SK-N-DZ (cell line): ENCODE measurements at places on chromosomes 2 and 18.

DNA sequence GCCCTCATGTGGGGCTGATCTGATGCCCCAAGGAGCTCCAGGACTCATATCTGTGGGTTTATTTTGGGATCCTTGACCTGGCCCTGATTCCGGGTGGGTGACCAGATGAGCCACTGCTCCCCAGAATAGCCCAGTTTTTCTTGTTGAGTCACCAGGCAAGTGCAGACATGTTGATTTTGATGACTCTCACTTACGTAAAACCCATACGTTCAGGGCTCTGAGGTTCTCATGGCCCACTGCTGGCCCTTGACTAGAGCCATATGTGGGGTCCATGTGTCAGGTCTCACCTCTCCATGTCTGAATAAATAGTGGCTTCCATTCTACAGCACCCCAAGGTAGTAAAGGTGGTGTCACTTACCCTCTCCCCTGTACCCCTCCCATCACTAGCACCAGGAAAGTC, 41.9 kb downstream of the CDC42EP3 start:
- no peak for DNase-seq

DNA sequence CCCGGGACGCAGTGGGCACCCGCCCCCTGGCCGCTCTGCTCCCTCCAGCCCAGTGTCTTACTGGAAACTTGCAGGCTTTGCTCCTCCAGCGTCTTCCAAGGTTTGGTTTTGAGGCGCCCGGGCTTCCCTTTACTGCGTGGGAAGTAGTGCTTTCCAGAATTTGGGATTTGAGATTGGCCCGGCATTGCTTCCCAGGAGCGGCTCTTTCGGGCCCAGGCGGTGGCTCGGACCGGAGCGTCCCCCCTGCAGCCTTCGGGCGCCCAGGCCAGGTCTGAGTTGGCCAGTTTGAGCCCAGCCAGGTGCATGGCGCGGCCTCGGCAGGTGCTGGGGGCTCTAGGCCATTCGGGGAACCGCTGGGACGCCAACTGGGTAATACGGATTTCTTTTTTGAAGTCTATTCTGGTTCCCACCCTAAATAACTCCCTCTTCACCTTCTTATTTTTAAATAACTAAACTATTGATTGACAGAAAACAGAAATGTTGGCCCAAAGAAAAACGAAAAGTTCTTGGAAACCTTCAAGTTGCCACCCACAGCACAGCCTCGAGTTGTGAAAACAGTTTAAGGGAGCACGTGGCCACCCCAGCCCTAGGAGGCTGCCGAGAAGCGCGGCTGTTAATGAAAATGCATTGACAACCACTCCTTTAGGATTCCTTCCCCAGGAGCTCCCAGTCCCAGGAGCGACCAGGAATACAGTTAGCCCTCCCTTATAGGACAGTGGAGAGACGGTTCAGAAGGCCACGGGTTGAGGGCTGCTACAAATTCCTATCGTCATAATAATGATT, 766 bp downstream of the SNTG2 start:
- no peak for DNase-seq

- no peak for DNase-seq
Measured at GRCh38 chr2:215161301-215161829, 22.9 kb upstream of the ABCA12 start.

DNA sequence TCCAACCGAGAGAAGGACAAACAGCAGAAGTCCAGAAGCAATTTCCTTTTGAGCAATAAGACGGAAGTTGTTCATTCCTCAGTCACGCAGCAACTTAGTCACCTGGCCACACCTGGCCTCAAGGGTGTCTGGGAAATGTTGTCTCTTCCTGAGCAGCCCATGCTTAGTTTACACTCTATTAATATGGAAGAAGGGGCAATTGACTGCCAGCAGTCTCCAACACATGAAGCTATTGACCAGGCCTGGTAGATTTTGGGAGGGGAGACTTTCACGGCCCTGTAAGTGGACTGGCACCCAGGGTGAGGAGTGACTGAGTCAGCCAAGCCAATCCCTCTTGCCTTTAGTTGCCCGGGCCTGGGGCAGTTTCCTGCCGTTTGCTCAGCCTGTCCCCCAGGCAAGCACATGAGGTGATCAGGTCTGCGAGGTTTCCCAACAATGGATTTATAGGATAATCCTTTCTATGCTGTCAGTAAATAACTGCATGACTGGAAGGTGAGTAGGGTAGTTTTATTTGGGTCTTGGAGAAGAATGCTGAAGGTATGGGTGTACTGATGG, 43.8 kb upstream of the PPP4R1 start:
- no peak for DNase-seq

- DNase-seq = no peak
Measured at GRCh38 chr2:36973320-36973719, 7.0 kb upstream of the STRN start.

- no peak for DNase-seq
Measured at GRCh38 chr2:188272121-188272520, 19.6 kb upstream of the GULP1 start.

GRCh38 chr2:204010628-204011560, 74.3 kb downstream of the ICOS start:
- DNase-seq = no peak

- DNase-seq = no peak
Measured at GRCh38 chr2:160505256-160505655, 11.6 kb upstream of the RBMS1 start.

DNA sequence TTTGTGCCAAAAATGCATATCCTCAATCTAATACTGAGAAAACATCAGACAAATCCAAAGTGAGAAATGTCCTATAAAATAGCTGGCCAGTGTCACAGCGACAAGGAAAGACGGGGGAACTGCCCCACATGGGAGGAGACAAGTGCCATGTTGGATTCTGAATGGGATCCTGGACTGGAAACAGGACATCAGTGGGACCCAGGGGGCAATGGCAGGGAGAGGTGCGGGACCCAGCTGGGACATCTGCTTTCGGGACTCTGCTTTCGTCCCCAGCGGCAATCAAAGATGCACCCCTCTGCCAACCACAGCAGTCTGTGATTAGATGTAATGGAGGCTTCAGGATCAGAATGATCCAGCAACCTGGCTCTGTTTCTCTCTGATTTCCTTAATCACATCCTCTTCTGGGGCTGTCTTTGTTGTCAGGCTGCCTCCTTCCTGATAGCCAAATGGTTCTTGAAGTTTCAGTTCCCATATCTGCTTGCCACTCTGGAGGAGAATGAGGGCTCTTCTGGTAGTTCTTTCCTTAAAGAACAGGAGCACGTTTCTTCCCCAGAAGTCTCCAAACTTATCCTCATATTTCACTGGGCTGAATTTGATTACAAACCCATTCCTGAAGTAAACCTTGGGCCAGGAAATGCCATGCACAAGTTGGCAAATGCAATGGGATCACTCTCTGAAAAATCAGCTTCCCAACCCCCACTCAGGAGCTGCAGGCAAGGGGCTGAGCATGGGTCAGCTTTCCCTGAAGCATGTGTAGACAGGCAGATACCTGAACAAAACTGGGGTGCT, 13.6 kb upstream of the PROC start:
- DNase-seq = no peak

- no peak for DNase-seq
Measured at GRCh38 chr2:140526575-140526974, 1604.2 kb downstream of the LRP1B start.

- DNase-seq = no peak
Measured at GRCh38 chr18:3115447-3116030, 102.6 kb upstream of the LPIN2 start.

GRCh38 chr18:2410688-2411087, 160.6 kb downstream of the METTL4 start:
- DNase-seq = no peak

- no peak for DNase-seq
Measured at GRCh38 chr2:222992137-222992536, 59.9 kb upstream of the KCNE4 start.
